Ascending aorta (tissue), 2 donors: ENCODE measurements at places on chromosomes 3 and 15. TPM values are rescaled to one million over a fixed set of nuclear protein-coding genes. Genes with fewer than 3 reads are reported as not detected.
A peak's percentile ranks its signal among the peaks of the same experiment; 100 is the strongest.

DNA sequence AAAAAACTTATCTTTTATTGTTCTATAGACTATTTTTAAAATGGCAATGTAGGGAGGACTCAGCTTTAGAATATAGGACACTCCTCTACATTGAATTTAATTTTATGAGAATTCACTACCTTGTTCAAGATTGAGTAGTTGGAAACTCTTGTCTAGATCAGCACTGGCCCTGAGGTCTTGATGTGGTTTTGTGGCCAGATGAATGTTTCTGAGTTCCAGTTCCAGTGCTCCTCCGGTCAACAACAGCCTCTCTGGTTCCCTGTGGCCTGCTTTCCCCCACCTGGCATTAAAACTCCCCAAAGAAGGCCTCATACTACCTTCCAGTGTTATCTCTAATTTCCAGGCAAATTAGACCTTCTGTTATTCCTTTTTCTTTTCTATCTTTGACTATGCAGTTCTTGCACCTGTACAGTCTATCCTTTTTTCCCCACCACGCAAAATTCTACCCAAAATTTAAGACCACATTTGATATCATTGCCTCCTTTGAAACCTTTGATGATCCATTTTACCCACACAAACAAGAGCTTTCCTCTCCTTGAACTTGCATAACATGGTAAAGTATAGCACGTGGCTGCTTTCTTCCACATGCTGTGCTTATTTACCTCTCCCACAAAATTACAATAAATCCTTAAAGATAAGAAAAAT lies 9.6 kb upstream of the ANP32A start:
- H3K4me3 ChIP-seq, result no peak overlapping the region
- H3K36me3 ChIP-seq, result no peaks in the 10 kb centered on the region
- H3K27me3 ChIP-seq, result no peaks in the 10 kb centered on the region
- H3K4me1 ChIP-seq, result no peaks in the 10 kb centered on the region
- DNase-seq, result no peak
- H3K27ac ChIP-seq, result no peak overlapping the region

- H3K4me1 ChIP-seq, result peaks cover 16% of the 10 kb centered on the region
- H3K27ac ChIP-seq, result no peak overlapping the region
- no peaks in the 10 kb centered on the region for H3K36me3 ChIP-seq
These were observed 5.2 kb downstream of the WNT5A start for GRCh38 chr3:55481744-55482495.

DNA sequence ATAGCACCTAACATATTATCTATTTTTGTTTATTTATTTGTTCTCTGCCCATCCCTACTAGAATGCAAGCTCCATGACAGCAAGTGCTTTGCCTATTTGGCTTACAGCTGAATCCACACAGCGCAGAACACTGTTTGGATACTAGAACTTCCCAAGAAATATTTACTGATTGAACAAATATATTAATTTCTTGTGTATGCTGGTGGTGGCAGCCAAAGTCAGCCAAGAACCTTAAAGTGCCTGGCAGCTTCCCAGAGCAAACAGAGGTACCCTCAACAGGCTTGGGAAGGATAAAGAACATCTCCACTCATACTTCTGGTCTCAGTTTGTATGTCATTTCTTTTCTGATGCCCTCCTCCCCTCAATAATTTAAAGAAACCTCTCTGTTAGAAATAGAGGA lies 111.8 kb upstream of the SLC25A36 start:
- no peak overlapping the region for H3K4me3 ChIP-seq
- no peaks in the 10 kb centered on the region for H3K4me1 ChIP-seq
- no peak for DNase-seq
- H3K27ac ChIP-seq, result no peak overlapping the region

GRCh38 chr3:141498598-141499223 lies 11.9 kb downstream of the RASA2 start:
- no peak overlapping the region for H3K27ac ChIP-seq
- no peaks in the 10 kb centered on the region for H3K4me1 ChIP-seq
- no peaks in the 10 kb centered on the region for H3K36me3 ChIP-seq
- no peak overlapping the region for H3K4me3 ChIP-seq
- DNase-seq, result peak; percentile 36
- H3K27me3 ChIP-seq, result no peaks in the 10 kb centered on the region

Gene AADAC
- total RNA-seq, result 1.2 TPM

Gene SGO1
- total RNA-seq, result not detected
